ENCODE measurements at places on chromosomes 2 and 18.

- DNase-seq = no peak
Measured at GRCh38 chr2:171317492-171318125, 116.2 kb downstream of the METTL8 start.

DNA sequence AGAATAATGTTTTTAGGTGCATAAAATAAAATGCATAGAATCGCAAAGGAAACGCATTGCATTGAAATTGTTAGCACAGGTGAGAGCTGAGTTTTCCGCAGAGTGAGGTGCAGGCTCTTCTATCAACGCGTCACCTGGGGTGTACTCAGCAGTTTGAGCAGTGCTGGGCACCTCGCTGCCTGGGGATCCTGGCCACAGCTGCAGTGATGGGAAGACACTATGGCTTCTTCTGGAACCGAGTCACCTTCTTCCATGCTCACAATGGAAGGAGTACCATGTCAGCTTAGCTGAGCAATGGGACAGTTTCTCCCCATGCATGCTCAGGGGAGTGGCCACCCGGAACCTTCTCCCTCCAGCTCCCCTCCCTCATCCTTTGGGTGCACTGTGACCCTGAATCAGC lies 95.4 kb upstream of the OTOS start:
- DNase-seq = no peak

GRCh38 chr2:225328192-225328591 lies 71.3 kb upstream of the NYAP2 start:
- no peak for DNase-seq

DNA sequence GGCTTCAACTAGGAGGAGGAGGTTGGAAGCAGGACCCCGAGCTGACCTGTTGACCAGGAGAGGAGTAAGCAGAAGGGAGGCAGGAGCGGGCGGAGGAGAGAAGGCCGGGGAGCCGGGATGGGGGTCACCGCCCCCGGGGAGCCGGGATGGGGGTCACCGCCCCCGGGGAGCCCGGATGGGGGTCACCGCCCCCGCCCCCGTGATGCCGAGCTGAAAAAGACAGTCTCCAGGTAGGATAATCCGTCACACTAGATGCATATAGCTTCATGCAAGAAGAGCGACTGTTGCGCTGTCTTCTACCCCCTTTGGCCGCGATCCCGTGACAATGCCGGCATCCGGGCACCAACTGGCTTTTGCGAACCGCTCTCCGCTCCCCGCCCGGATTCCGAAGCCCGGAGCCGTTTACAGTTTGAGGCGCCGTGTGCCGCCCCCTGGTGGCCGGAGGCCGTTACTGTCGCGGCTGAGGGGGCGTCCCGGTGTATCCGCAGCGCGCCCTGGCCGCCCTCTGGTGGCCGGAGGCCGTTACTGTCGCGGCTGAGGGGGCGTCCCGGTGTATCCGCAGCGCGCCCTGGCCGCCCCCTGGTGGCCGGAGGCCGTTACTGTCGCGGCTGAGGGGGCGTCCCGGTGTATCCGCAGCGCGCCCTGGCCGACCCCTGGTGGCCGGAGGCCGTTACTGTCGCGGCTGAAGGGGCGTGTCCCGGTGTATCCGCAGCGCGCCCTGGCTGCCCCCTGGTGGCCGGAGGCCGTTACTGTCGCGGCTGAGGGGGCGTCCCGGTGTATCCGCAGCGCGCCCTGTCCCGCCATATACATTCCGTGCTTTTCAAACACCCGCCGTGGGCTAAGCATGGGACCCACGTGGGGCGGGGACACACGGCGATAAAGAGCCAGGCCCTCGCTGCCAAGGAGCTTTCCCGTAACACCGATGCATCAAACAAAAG lies 89.6 kb downstream of the ACTR3 start:
- no peak for DNase-seq

Data from NCI-H748 treated with DMSO at 0.1 percent for 48 hours (cell line).